ENCODE measurements at places on chromosomes 5 and 9.

GRCh38 chr9:114202849-114203248 is 47.5 kb downstream of the COL27A1 start:
- no peak for DNase-seq

DNA sequence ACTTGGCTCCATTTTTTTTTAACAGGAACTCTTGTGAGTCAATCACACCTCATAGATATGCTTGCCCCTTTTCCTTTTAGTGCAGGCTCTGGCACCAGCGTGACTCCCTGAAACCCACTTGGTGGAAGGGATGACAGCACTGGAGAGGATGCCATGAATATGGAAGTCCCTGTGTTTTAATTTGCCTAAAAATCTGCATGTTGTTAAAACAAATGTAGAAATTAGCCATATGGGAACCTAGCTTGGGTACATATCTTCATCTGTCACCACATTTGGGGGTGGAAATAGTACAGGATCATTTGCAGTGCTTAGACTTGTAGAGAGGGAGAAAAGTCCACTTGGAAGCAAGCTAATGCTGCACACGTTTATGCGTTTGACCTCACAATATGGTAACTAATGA is 179.0 kb downstream of the EBF1 start:
- no peak for DNase-seq

DNA sequence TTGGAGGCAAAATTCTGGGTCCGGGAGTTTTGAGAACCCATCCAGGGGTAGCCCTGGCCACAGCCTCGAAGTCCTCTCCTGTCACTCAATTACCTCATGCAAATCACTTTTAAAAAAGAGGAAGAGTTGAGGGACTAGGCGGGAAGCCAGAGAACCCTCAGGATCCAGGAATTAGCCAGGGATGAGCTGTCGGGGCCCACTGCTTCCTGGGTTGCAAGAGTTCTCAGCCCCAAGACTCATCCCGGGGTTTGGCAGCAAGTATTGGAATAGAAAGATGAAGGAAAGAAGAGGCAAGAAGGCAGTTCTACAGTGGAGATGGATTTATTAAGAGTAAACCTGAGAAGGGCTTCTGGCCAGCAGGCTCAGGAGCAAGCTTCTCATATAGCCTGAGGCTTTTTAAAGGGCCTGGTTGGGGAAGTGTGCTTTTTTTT is 25.6 kb downstream of the C9orf50 start:
- no peak for DNase-seq

DNA sequence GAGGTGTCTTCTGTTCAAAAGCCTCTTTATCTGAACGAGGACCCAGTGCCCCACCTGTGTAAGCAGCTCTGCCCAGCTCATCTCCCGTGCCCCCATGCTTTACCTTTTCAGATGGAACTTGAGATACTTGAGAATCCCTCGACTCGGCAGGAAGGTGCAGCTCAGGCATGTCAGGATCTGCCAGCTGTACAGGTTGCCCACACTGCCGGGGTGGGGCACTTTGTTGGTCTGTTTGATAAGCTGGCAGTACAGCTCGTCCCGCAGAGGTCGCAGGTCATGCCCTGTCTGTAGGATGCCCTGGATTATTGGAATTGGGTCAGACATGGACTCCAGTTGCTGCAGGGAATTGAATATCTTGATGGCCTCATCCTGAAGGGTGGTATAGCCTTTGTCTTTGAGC is 58.0 kb upstream of the RETREG1 start:
- DNase-seq: no peak

GRCh38 chr9:134879664-134880483 is 736 bp upstream of the FCN2 start:
- DNase-seq: no peak
